ENCODE measurements at places on chromosomes 16 and 17.
A peak's percentile ranks its signal among the peaks of the same experiment; 100 is the strongest.

GRCh38 chr16:5875416-5875815 is 777.8 kb upstream of the EEF2KMT start:
- DNase-seq: no peak

GRCh38 chr17:6496640-6497441 is 52.6 kb downstream of the PIMREG start:
- DNase-seq: peak; percentile 57

GRCh38 chr17:27970587-27970986 is 71.9 kb upstream of the NLK start:
- no peak for DNase-seq

DNA sequence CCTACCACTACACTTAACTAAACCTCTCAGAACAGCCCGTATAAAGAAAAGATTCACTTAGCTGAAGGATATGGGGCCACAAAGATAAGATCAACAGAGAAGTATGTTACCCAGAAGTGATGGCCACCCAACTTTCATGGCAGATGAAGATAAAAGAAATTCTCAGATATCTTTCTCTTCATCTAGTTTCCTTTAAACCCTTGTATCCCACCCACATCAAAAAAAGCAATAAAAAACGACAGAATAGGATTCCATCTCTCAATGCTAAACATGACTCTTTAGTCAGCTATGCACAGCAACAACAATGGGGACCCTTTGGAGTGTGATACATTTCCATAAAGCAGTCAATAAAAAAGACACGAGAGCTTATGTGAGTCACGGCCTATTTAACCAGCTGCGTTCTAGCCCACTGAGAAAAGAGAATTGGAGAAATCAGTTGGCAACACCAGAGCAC is 86.6 kb downstream of the SNX11 start:
- DNase-seq: no peak

- DNase-seq: no peak
These were observed 94.2 kb downstream of the NTN1 start for GRCh38 chr17:9115214-9116191.

- no peak for DNase-seq
These were observed 2.1 kb upstream of the CA4 start for GRCh38 chr17:60147553-60148223.

GRCh38 chr16:89646906-89647305 is 10.6 kb downstream of the CHMP1A start:
- no peak for DNase-seq

GRCh38 chr17:969811-970355 is 9.7 kb downstream of the NXN start:
- no peak for DNase-seq

DNA sequence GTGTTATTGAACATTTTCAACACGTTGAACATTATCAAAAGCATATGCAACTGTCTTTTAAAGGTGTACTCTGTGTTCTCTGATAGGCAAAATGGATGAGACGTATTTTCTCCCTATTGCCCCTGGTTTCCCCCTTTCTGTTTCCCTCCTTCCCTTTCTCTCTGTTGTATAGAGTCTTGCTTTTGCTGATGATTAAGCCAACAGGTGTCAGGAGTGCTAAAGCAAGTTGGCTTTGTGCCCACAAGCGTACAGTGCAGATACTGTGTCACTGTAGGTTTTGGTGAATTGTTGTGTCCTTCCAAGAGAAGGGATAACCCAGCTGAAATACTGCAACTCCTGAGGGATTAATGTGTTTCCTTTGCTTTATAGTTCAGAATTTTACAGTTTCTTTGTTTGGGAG is 74.4 kb downstream of the COX10 start:
- DNase-seq: no peak

GRCh38 chr17:4358154-4358553 is 8.3 kb downstream of the UBE2G1 start:
- DNase-seq: no peak

- DNase-seq: no peak
These were observed 84.3 kb downstream of the MARCHF10 start for GRCh38 chr17:62723842-62724241.

- no peak for DNase-seq
These were observed 2.1 kb upstream of the TM4SF5 start for GRCh38 chr17:4769628-4770027.

GRCh38 chr16:1026057-1026783 is 44.6 kb downstream of the SOX8 start:
- no peak for DNase-seq

Measured in NCI-H446 treated with DMSO at 0.1 percent for 48 hours (cell line).